ENCODE measurements at places on chromosomes 7 and 10.

DNA sequence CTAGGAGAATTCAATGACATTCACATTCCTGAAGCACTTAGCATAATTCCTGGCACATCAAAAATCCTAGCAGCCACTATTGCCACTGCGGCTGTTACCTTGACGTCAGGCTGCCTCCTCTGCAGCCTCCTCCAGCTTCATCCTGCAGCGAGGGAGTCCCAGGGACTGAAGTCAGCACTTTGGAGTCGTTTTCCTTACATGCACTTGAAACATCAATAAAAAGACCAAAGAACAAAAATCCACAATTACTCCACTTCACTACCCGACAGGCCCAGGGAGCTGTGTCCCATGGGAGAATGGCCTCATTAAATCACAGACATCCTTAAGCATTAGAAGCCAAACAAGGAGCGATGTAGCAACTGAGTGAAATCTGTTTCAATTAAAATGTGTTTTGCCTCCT is 48.6 kb upstream of the NANOS1 start:
- no peak for DNase-seq

DNA sequence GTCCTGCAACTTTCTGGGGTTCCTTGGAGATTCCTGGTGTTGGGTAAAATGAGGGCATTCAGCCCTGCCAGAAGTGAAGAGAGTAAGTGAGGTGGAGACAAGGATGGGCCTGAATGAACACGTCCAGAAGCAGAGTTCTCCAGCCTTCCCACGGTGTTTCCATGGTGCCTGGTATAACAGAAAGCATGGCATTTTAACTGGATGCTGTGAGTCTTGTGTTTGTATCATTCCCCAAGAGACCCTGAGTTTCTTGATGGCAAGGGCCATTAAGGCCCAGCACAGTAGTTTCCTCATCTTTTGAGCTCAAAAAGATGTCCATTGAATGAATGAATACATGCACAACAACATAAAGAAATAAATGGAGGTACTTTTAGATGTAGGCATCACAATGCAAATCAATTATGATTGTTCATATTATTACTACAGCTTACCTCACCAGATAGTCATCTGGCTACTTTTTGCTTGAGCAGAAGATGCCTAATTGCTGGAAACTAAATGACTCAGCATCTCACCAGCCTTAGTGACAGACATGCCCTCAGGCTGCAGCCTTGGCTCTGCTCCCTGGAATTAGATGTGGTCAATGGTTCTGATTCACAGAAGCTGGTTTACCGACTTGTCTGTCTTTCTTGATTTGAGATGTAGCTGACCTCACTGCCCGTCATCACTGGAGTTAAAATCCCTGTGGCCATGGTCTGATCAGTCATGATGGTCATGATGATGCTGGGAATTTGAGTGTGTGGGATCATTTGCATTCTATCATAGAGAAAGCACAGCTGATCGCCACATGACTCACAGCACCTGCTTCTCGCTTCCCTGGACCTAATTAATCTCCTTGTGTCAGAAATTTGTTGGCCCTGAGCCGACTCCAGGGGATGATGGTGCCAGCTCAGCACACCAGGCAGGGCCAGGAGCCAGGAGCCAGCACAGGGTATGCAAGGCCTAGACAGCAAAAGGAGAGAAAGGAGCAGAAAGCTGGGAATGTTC is 83.9 kb downstream of the CXCL12 start:
- DNase-seq = peak; percentile 100

GRCh38 chr10:72730479-72730878 is 38.5 kb downstream of the MCU start:
- no peak for DNase-seq

DNA sequence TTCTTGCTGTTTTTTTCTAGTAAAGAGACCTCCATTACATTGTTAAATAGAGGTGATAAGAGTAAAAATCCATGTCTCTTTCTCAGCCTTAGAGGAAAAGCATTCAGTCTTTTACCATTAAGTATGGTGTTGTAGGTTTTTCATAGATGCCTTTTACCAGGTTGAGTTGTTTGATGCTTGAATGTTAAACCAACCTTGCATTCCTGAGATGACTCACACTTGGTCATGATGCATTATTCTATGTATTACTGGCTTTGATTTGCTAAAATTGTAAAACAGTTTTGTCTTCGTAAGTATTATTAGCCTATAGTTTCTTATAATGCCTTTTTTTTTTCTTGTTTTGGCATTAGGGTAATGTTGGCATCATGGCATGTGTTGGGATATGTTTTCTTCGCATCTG is 90.0 kb downstream of the ANKRD61 start:
- DNase-seq = peak; percentile 27

DNA sequence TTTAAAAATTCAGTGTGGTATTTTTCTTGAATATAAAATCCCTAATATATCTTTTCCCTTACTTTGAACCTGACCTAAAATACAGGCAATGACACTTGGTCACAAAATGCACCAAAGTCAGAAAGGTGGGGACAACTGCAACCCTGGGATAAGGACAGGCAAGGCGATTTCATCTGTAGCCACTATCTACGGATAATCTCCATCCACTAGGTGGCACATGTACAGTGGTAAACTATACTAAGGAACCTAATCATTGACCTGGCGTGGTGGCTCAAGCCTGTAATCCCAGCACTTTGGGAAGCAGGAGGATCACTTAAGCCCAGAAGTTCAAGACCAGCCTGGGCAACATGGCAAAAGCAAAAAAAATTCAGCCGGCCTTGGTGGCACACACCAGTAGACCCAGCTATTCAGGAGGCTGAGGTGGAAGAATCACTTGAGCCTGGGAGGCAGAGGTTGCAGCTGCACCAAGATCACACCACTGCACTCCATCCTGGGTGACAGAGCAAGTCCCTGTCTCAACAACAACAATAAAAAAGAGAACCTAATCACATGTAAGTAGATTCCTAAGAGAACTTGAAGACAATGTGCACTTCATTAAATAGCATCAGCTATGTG is 98.9 kb downstream of the KMT2C start:
- DNase-seq = peak; percentile 35

GRCh38 chr7:156006024-156006423 is 193.8 kb upstream of the SHH start:
- DNase-seq = no peak

DNA sequence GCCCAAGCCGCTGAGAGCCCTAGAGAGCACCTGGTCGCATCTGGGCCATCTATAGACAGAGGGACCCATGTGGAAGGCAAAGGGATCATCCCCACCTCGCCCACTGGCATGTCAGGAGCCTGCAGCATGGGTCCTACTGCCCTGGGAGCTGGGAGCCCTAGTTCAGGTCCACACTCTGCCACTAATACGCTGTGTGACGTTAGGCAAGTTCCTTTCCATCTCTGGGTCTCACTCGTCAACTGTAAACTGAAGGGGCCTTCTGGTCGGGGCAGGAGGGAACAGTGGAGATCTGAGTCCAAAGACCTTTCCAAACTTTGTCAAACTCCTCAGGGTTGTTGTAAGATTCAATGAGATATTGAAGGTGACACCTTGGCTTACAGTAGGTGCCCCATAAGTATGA is 23.4 kb downstream of the UNC5B start:
- no peak for DNase-seq

GRCh38 chr10:132477066-132477397 is 60.6 kb upstream of the INPP5A start:
- DNase-seq = no peak

GRCh38 chr10:79149662-79150443 is 81.1 kb downstream of the ZMIZ1 start:
- peak; percentile 96 for DNase-seq

- no peak for DNase-seq
These were observed 20.1 kb downstream of the LRRC20 start for GRCh38 chr10:70362328-70362727.

- DNase-seq = no peak
These were observed 668 bp downstream of the GPR37 start for GRCh38 chr7:124764847-124765400.

GRCh38 chr7:132551439-132551838 is 24.8 kb downstream of the PLXNA4 start:
- no peak for DNase-seq

- peak; percentile 78 for DNase-seq
These were observed 76.8 kb downstream of the TPST1 start for GRCh38 chr7:66281678-66282590.

GRCh38 chr7:81882086-81882485 is 112.2 kb upstream of the HGF start:
- DNase-seq = no peak

GRCh38 chr7:47683485-47683898 is 101.6 kb upstream of the TNS3 start:
- no peak for DNase-seq

- peak; percentile 69 for DNase-seq
These were observed 178.8 kb downstream of the REEP3 start for GRCh38 chr10:63699785-63700613.

DNA sequence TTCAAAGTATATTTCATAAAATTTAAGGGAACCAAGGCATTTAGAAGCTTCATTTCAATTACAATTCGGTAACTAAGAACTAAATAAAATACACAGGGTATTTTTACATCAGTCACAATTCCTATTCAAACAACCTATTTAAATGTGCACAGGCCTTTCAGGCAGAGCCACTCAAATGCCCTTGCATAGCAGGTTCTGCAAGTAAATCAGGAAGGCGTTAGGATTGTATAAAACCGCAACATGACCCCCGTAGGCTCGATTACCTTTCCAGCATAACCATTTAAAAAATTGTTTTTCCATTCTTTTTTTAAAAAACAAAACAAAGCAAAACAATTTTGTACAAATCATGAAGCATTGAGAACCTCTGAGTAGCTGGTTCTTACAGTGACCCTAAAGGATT is 289.9 kb upstream of the SP8 start:
- no peak for DNase-seq

GRCh38 chr10:122476333-122476695 is 15.0 kb downstream of the HTRA1 start:
- DNase-seq = no peak

DNA sequence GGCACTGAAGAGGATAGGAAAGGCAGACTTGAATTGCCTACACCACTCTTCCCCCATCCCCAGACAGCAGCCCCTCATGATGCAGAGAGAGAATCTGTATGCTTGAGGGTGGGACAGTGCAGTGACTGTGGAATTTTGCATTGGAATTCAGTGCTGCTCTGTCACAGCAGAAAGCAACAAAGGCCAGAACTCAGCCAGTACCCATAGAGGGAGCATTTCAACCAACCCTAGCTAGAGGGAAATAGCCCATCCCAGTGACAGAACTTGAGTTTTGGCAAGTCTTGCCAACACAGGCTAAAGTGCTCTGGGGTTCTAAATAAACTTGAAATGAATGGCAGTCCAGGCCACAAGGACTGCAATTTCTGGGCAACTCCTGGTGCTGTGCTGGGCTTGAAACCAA is 80.4 kb downstream of the TES start:
- DNase-seq = no peak

DNA sequence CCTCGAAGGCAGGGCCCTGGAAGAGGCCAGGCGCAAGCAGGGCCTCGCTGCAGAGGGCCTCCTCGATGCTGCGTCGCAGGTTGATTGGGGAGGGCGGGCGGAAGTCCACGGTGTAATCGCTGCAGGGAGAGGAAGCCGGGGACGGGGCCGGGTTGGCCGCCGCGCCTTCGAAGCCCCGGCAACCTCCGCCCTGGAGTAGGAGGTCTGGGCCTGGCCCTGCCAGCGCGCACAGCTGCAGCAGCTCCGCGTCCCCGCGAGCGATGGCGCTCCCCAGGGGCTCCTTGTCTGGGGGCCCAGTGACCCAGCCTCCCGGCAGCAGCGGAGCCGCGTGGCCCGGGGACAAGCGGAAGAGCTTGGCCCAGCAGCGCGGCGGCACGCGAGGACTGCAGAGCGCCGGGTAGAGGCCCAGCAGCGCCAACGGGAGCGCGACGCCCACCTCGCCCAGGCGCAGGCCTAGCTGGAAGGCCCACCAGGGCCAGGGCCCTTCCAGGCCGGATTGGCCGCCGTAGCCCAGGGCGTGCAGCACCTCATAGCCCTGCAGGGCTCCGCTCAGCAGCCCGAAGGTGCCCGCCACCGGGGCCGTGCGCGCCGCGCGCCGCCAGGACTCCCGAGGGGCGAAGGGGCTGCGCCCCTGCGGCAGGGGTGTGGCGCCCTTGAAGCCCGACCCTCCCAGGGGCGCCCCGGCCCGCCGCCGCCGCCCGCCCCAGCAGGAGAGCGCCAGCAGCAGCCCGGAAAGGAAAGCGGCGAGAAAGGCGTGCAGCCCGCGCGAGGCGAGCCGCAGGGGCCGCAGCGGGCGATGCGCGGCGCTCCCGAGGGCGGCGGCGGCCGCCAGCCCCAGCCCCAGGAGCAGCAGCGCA is 7.8 kb upstream of the RBM28 start:
- DNase-seq = no peak

DNA sequence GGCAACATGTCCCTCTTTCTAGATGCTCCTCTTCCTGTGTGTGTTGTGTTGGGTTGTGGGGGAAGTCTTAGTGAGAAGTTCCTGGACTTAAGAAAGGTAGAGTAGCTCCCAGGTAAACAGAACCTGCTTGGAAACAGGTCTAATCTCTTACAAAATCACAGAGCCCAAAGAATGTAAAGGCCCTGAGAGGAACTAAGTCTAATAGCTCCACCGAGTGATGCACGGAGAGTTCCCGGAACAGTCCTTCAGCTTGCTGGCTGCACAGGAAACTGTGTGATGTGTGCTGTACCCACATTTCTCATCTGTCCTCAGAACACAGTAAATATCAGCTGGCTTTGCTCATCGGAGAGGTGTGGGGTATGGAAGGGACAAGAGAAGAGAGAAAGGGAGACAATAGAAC is 182.6 kb upstream of the LYZL1 start:
- DNase-seq = no peak

DNA sequence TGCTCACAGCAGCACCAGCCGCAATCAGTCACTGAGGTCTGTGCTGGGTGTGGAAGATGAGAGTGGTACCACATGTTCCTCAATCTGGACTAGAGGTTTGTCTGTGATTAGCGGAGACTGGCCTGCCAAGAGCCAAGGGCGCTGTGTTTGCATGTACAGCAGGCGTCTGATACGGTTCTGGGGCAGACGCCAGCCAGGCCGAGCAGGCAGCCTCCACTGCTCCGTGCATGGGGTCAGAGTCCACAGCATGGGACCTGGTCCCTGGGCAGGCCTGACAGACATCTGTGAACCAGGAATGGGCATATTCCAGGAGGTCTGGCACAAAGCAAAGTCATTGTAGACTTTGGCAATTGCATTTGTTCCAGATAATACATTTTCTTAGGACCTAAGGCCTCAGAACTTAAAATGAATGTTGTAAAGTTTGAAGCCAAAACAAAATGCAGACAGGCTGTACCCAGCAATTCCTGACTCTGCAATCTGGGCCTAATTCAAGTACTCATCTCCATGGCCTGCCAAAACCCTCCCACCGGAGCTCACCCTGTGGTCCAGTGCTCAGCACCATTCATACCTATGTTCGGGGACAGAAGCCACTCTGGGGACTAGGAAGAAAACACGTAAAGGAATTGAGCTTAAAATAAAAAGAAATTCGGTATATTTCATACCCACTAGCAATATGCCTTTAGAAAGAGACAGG is 50.0 kb upstream of the FAM20C start:
- DNase-seq = no peak

All from Caki2 (cell line).